ENCODE measurements at places on chromosomes 7 and 10.

GRCh38 chr10:29877793-29878491, 181.4 kb downstream of the JCAD start:
- no peak for DNase-seq

DNA sequence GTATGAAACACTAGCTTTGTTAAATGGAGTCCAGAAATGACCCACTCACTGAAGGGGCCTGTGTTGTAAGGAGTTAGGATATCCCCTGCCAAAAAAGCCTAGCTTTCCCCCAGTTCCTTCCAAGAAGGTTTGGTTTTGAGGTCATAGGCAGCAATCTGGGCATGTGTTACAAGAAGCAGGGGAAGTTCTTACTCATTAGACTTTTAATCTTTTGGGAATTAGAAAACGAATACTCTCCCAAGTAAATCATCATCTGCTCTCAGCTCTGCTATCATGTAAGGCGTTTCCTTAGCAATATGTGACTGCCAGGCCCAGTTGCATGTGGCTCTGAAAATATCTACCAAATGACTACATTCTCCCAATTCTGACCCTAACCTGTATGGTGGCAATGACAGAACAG, 3.7 kb downstream of the NOD1 start:
- DNase-seq, result no peak

- no peak for DNase-seq
Observed at GRCh38 chr7:106717254-106717954, 56.4 kb upstream of the CCDC71L start.

DNA sequence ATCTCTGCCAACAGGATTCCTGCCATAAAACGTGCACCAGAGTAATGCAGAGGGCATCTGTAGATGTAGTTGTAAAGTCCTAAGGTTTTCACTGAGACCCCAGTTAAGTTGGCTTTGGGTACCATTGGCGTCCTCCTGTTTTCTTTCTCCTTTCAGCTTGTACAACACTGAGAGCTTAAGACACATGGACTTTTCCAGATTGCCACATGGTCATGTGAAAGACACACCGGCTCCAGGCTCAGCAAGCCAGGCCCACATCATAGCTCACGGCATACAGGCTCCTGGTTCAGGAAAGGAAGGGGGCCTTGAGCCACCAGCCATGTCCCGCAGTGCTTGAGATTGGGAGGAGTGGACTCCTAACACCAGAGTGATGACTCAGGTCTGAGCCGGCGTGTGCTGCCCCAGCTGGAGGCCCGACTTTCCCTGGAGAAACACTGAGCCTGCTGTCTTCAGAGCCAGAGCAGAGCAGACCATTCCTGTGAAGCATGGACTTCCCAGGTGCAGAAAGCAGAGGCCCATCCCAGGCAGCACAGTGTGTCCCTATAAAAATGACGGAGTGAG, 252.7 kb downstream of the PRPF18 start:
- no peak for DNase-seq

- no peak for DNase-seq
Observed at GRCh38 chr7:50205011-50205410, 99.5 kb upstream of the IKZF1 start.

GRCh38 chr10:91247360-91248111, 27.1 kb downstream of the PCGF5 start:
- DNase-seq, result no peak

Measured in cerebellar nuclear complex (tissue), 1 donor.